B cell (primary cell): ENCODE measurements at places on chromosomes 13 and 19. TPM values are rescaled to one million over a fixed set of nuclear protein-coding genes. Genes with fewer than 3 reads are reported as not detected.

- no peaks in the 10 kb centered on the region for H3K27me3 ChIP-seq
- DNase-seq, result peak; percentile 49
- peaks cover 45% of the 10 kb centered on the region for H3K4me1 ChIP-seq
- no peak overlapping the region for H3K4me3 ChIP-seq
Measured at GRCh38 chr19:4061178-4061682, 5.5 kb downstream of the ZBTB7A start.

DNA sequence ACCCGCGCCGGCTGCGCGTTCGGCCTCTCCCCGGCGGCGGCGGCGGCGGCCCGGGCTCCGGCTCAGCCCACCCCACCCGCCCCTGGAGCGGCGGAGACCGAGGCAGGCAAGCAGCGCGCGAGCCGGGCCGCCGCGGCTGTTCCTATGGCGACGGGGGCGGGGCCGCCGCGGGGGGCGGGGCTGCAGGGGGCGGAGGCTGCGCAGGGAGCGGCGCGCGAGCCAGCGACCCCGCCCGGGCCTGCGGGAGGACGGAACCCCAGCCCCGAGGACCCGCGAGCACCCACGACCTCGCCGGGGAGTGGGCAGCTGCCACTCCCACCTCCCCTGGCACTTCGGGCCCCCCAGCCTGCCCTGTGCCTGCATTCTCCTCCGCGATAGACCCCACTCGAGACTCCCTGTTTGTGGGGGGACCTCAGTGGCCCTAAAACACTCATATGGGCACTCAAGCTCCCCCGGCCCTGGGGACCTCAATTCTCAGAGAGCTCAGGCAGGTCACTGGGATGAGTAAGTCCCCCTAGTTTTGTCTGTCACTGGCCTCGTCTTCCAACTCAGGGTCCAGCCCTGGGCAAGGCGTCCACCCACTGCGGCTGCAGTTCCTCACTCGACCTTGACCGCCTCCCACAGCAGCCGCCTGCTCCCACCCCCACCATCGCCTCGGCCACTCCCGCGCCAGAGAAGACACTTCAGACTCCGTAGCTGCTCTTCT, at the start of gene CTXN1:
TSS of gene CTXN1 (minus strand) at position 115 of the 706 bp plus-strand sequence. CDS start 597 bp downstream, outside the sequence.
- H3K36me3 ChIP-seq, result peaks cover 21% of the 10 kb centered on the region
- no peak within 1 kb of the TSS for H3K27ac ChIP-seq
- no peak within 1 kb of the TSS for H3K4me3 ChIP-seq
- H3K4me1 ChIP-seq, result peaks cover 22% of the 10 kb centered on the region
- no peaks in the 10 kb centered on the region for H3K27me3 ChIP-seq

GRCh38 chr13:80083853-80084676, 256.9 kb downstream of the SPRY2 start:
- DNase-seq, result no peak
- no peaks in the 10 kb centered on the region for H3K27me3 ChIP-seq
- H3K4me1 ChIP-seq, result no peaks in the 10 kb centered on the region
- H3K27ac ChIP-seq, result no peak overlapping the region
- no peaks in the 10 kb centered on the region for H3K36me3 ChIP-seq

Gene NCCRP1
- polyA plus RNA-seq, result 0.04 and 0.10 TPM in 2 replicates

- H3K4me1 ChIP-seq, result no peaks in the 10 kb centered on the region
- H3K27me3 ChIP-seq, result no peaks in the 10 kb centered on the region
- H3K27ac ChIP-seq, result no peak overlapping the region
- H3K36me3 ChIP-seq, result peaks cover 3% of the 10 kb centered on the region
- DNase-seq, result no peak
Measured at GRCh38 chr13:20869540-20869939, 33.0 kb downstream of the XPO4 start.

DNA sequence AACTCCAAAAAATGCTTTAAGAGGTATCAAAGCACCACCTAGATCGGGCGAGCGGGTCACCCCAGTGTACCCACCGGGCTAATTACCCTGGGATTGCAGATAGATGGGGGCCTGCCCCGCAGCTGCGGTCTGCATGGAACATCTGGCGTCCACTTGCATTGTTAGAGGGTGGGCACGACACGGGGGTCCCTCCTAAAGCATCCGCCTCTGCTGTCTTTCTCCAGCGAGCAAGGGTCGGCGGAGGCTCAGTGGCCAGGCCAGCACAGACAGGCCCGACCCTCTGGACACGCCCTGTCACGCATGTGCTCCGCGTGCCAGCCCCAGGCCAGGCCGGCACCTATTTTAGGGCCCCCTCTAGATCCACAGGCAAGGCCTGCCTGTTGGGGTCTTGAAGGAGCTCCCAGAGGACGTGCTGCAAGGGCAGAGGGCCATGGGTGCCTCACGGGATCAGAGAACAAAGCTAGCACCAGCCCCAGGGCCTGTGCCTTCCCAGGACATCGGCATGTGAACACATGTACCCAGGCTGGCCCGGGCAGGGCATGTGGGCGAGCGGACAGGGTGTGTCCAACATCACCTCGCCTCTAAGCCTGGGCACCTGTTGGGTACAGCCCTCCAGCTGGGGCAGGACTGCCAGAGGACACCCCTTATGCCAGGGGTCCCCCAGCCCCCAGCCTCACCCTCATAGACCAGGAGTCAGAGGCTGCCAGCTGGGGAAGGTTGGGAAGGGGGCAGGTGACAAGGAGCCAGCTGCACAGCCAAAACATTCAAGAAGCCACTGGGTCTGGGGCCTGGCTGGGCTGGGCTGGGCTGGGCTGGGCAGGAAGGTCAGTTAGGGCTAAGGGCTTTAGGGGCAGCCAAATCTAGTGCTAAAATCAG, 35.6 kb upstream of the NANOS3 start:
- H3K27ac ChIP-seq, result peak overlapping the region; percentile 93
- peak; percentile 51 for DNase-seq
- H3K36me3 ChIP-seq, result no peaks in the 10 kb centered on the region
- peaks cover 87% of the 10 kb centered on the region for H3K4me1 ChIP-seq
- H3K27me3 ChIP-seq, result no peaks in the 10 kb centered on the region

Gene CEACAM19
- 0.06 TPM in 1 of 2 replicates, not detected in the other for polyA plus RNA-seq

Gene CCDC70
- not detected in 2 replicates for polyA plus RNA-seq
